GDM1 (cell line): ENCODE measurements at places on chromosomes 2 and 18.

DNA sequence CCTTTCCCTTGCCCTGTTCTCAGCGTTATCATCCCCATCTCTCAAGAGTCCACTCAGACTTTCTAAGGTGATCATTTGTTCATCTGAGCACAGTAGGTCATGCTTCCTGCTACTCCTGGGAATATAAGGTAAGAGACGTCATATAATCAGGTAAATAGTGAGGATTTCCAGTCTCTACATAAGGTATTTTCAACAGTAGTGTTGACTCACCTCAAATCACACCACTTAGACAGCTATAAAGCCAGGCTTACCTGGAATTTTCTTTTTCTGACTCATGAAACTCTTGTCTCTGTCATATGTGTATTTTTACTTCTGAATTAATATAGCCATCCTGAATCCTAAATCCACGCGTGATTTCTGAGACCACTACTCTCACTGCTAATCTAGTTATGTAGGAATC, 443.2 kb downstream of the ARHGAP15 start:
- no peak for DNase-seq

- no peak for DNase-seq
Measured at GRCh38 chr2:172046080-172046678, 39.1 kb upstream of the DLX1 start.

GRCh38 chr2:113858764-113859163, 31.1 kb upstream of the ACTR3 start:
- no peak for DNase-seq

- no peak for DNase-seq
Measured at GRCh38 chr2:113770929-113771328, 14.5 kb upstream of the SLC35F5 start.

GRCh38 chr2:172864182-172864581, 128.5 kb downstream of the RAPGEF4 start:
- peak; percentile 37 for DNase-seq

DNA sequence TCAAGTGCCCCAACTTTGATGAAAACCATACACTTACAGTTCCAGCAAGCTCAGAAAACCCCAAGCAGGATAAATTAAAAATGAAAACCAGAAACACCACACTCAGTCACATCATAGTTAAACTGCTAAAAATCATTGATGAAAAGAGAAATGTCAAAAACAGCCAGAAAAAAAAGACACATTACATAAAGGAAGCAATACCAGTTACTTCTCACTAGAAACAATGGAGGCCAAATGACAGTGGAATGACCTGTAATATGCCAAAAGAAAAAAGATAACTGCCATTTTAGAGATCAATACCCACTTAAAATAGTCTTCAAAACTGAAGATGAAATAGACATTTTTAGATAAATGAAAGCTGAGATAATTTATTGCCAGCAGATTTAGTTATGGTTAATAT, 66.0 kb downstream of the MAP3K20 start:
- DNase-seq: no peak

DNA sequence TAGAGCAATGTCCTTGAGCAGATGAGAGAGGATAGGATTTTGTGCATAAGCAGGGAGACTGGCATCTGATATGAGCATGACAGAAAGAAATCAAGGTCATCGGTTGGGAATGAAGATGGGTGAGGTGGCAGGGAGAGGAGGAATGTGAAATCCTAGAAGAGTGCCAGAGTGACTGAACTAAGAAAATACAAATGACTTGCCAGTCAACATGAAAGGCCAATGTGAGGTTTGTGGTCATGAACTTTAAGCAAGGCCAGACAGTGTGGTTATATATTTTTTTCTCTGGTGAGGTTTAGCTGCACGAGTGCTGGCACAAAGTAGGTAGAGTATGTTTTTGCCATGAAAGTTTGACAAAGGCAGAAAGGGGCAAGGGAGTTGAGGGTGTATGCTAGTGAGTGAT, 21.2 kb downstream of the QPCT start:
- DNase-seq: no peak

GRCh38 chr2:40144022-40144421, 307.9 kb downstream of the SLC8A1 start:
- DNase-seq: no peak

DNA sequence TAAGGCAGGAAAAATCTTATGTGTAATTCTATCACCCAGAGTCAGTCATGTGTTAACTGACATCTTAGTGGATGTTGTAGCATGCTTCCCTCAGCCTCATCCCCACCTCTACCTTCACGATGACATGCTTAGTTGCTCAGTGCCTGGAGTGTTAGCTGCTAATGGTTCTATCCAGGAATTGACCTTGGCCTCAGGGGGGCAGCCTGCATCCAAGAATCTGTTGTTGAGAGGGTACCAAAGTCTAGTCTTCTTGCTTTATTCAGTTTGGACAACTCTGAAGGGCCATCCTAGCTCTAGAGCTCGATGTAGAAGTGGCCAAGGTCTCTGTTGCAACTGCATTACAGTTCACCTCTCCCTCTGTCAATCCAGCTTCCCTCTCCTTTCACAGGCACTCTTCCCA, 61.2 kb downstream of the ACYP2 start:
- DNase-seq: no peak

DNA sequence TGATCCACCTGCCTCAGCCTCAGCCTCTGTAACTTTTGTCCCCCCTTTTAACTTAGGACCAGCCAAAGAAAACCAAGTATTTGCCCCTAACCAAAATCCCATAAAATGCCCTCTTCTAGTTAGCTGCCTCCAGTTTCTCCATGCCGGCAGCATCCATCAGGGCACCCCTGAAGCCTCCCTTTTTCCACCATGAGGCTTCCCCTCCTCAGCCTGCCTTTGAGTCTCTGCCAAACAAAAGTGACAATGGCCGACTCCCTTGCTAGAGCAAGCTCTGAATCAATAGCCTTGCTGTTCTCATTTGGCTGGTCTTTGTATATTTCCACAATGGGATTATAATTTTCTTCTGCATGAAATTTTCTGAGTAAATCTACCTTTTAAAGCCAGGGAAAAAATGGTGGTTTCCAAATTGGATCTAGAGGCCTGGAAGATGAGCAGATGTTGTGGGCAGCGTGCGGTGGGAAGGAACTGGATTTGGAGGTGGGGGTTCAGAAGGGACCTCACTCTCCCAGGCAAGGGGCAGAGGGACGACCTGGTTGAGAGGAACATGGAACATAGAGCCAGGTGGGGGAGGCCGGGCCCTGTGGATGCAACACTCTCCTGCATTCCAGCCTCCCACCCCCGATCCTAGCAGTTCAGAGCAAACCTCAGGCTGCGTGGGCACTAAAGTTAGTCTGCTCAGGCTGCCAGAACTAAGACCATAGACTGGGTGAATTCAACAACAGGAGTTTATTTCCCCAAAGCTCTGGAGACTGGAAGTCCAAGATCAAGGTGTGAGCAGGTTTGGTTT, 80.6 kb downstream of the HS6ST1 start:
- DNase-seq: no peak

DNA sequence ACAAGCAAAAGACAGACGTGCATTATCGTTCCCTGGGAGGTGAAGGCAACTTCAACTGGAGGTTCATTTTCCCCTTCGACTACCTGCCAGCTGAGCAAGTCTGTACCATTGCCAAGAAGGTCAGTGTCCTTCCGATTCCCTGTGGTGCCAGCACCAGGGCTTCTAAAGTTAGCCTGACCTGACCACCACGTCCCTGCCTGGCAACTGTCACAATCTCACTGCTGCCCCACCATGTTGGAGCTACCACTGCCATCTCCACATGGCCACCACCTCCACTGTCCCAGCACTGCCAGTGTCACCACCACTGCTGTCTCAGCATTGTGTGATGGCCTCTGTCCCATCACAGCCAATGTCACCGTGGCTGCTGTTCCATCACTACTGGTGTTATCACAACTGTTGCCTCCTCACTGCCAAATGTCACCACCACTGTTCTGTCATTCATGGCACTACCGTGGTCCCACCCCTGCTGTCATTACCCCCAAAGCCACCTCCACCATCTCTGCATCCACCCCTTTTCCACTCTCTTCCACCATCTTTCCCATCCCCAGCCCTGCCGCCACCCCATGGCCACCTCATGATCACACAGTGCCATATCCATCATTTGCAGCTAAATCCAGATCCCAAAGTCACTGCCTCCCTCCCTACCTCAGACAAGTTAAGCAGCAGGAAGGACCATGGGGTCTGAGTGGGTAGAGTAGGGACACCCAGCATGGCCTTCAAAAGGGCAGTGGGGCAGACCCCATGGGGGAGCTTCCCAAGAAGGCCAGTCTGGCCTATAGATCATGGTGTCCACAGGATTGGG, 216.5 kb downstream of the DYSF start:
- DNase-seq: no peak

- DNase-seq: peak; percentile 20
Measured at GRCh38 chr2:74876081-74876886, 42.4 kb downstream of the HK2 start.

DNA sequence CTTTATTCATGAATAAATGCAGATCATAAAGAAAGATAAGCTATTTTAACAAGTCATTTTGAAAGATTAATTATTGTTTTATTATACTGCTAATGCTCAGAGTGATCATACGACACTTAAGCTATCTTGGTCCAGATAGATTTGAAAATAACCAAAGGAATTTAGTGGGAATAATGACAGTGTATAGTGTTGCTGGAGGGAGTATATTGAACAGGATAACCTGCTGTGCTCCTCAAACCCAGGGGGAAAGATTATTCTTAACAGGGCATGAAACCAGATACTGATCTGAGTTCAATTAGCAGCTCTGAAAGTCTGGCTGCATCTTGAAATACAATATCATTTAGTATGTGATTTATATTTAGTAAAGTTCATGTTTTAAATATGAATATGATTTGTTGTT, 216.3 kb upstream of the ITGA4 start:
- no peak for DNase-seq

DNA sequence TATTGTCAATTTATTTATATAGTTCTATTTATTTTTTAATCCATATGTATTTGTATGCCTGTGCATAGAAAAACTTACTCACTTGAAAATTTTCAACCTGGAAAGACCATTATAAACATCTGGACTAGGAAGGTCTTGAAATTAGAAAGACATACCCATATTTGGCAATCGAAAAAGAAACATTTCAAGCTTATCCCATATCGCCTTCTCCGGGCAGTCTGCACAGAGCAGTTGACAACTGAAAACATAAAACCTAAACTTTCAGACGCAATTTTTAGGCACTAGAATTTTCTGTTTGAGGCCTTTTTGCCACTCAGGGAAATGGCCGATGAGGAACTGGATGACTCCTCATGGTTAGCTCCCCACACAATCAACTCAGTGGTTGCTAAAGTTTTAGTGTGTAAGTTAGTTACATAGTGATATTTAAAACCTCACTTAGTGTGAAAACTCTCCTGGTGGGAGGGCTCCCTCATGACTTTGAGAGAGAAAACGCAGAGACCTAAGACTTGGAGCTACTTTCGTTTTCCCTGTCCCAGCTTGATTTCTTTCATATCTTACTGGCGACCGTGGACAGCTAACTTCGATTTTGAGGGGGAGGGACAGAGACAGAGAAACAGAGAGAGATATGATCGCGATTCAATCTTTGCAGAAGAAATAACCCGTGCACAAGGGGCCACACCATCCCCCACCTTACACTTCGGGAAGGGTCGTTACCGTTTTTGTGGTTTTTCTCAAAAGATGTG, 3.2 kb upstream of the HOXD12 start:
- DNase-seq: no peak

GRCh38 chr18:47549021-47549540, 297.6 kb upstream of the SKOR2 start:
- no peak for DNase-seq

DNA sequence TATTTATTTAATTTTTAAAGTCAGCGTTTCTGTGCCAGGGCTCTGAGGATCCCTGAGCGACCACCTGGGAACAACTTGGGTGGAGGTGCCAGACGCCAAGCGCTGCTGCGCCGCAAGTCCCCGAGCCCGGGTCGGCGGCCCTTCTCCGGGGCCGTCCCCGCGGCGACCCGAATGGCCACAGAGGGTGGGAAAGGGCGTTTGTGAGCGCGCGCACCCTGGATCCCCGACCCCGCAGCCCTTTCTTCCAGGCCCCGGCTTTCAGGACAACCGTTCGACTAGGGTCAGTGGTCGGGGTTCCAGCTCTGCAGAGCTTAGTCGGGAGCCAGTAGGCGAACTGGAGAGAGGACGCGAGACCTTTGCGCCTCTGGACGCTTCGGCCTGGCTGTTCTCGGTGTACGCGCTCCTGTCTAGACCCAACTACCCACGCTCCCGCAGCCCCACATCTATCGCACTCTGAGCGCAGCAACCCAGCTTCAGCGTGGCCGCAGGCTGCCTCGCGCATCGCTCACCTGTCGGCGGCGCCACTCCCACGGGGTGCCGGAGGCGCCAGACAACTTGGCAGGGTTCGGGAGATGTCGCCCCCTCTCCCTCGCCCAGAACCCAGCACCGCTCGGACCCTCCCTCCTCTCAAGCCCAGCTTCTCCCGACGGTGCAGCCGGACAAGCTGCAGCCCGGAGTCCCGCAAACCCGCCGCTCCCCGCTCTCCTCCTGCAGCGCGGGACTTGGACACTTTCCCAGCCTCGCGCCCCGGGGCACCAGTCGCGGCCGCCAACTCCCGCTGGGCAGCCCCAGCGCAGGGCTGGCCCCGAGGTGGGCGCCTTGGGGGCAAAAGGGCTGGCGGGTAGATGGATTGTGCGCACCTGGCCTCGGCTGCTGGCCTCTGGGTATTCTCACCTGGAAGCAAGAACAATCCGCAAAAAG, 758 bp downstream of the LYPD1 start:
- no peak for DNase-seq

DNA sequence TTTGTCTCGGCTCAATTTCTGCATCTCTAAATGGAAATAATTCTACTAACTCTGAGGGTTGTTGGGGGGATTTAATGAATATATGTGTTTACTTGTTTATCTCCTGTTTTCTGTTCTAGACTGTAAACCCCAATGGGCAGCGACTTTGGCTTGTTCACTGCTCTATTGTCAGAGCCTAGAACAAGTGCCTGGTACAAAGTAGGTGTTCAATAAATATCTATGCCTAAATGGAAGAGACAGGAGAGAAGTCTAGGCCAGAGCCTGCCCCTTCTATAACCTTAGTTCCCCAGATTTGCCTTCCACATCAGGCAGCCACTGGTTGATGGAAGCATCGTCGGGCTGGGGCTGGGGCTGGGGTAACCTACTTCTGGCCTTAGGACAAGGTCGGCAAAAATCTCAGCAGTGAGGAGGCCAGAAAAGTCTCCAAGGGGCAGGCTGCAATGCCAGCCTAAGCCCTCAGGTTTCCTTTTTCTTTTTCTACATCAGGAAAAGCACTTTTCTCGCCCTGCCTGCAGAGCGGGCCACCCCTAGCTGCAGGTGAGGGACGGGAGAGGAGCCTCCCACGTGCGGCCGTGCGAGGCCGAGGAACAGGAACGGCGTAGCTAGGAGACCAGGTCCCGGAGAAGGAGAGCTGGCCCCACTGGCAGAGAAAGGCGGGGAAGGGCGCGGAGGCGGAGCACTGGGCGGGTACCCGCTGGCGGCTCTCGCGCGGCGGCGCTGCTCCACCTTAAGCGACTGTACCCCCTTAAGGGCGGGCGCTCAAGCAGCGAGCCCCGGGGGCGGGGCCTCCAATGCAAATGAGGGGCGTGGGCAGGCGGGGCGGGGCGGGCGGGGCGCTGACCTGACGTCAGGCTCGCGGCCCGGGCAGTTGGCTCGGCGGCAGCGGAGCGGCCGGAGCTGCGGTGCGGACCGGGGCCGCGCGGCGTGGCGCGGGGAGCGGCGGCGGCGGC, at the start of gene CNNM4:
CNNM4 (plus strand) TSS at position 867 of the 950 bp plus-strand sequence. CDS start 98 bp downstream, outside the sequence.
- peak; percentile 88 for DNase-seq
